ENCODE measurements at places on chromosomes 7 and 10. TPM values are rescaled to one million over a fixed set of nuclear protein-coding genes. Genes with fewer than 3 reads are reported as not detected.

Gene INMT
- 0.86 TPM for polyA plus RNA-seq

Gene NPFFR1
- 0.27 TPM for polyA plus RNA-seq

Gene MUC12
- polyA plus RNA-seq: 0.02 TPM

Gene DOCK1
- 64.8 TPM for polyA plus RNA-seq

DNA sequence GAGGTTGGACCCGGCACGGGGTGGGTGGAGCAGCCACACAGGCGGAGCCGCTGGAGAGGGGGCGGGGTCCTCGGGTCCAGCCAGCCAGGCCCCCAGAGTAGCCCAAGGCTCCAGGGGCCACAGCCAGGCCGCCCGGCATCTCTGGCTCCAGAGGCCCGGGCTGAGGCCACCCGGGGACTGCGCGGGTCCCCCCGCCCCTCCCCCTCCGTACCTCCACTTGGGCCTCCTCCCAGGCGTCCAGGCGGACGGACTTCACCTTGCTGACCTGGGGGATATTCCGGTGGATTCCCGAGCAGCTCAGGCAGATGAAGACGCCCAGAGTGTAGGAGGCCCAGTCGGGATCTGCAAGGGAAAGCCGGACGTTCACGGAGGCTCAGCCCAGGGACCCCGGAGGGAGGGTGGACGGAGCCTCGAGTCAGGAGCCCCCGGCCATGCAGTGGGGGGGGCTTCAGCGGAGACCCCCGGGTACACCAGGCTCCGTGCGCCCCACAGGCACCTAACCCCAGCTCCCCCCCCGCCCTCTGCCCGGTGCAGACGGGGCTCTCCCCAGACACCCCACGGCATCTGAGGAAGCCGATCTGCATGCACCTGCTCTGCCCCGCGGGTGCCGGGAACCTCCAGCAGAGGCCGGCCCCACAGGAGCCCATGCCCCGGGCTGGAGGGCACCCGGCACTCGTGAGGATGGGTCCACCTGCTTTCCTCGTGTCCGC is 19.2 kb downstream of the ADAP1 start:
- DNase-seq: no peak

DNA sequence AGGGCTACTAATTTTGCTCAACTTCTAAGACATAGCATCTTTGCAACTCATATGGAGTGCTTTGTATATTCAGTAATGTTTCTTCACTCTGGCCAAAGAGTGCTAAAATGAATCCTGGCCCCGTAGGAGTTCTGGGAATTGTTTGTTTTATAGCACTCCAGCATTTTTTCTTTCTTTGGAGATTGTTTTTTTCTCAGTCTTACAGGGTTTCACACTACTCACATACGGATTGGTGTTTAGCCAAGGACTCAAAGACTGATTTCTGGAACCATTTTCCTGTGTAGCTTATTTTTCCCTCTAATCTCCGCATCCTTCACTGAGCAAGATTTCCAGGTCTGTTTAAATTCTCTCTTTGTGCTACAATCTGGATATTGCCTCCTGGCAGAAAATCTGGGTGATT is 6.4 kb downstream of the TAS2R41 start:
- no peak for DNase-seq

- no peak for DNase-seq
These were observed 22.6 kb downstream of the ENKUR start for GRCh38 chr10:24993237-24993958.

DNA sequence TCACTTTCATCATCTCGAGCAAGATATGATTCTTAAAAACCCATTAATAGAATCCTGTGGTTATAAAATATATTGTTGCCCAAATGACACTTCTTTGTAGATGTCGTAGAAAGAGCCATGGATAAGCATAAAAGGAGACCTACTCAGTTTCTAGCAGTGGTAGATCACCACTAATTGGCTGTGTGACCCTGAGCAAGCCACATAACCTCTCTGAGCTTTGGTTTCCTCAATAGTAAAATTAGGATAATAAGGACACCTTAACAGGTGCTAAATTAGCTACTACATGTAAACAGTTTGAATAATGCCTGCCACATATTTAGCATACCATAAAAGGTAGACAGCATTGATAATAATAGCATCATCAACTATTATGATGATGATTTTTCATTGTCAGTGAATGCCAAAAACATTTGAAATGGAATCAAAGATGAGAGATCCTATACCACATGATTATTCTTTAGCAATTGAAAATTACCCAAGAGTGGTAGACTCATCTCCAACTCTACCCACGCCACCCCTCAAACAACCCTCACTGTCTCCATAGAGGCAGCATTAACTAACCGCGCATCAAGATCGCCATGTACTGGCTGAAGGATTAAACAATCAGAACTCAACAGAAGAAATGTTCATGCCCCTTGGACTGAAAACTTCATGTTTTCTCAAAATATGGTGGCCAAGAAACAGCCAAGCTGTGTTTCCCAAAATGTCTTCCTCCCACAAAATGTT is 45.8 kb downstream of the CHST15 start:
- no peak for DNase-seq

DNA sequence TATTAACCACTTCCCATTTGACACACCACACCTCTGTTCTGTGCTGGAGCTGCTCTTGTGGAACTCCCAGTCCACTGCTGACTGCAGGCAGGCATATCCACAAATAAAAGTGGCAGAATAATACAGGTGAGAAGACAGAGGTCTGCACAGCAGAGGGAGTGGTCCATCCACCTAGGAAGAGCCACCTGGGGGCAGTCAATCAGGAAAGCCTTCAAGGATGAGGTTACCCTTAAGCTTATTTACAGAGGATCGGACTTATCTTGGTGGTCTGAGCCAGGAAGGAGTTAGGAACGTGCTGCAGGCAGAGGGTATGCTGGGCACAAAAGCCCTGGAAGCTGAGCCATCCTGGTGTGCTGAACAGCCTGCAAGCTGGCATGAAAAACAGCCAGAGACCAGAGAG is 78.7 kb downstream of the FRMPD2 start:
- DNase-seq: no peak

DNA sequence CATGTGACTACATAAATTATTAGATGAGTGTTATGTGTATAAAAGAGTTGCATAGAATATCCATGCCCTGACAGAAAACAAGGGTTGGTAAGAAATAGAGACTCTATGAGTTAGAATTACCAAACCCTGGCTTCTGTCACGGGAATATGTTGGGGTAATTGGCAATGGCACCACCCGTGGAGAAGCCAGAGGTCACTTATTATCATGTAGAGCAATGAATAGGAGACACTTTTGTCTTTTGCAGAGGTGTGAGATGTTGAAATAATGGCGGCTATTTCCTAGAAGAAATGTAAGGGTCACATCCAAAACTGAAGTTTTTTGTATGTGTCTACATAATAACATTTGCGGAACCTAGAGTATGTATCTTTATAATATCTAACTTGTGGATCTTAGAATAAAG is 35.3 kb downstream of the ABCB5 start:
- no peak for DNase-seq

DNA sequence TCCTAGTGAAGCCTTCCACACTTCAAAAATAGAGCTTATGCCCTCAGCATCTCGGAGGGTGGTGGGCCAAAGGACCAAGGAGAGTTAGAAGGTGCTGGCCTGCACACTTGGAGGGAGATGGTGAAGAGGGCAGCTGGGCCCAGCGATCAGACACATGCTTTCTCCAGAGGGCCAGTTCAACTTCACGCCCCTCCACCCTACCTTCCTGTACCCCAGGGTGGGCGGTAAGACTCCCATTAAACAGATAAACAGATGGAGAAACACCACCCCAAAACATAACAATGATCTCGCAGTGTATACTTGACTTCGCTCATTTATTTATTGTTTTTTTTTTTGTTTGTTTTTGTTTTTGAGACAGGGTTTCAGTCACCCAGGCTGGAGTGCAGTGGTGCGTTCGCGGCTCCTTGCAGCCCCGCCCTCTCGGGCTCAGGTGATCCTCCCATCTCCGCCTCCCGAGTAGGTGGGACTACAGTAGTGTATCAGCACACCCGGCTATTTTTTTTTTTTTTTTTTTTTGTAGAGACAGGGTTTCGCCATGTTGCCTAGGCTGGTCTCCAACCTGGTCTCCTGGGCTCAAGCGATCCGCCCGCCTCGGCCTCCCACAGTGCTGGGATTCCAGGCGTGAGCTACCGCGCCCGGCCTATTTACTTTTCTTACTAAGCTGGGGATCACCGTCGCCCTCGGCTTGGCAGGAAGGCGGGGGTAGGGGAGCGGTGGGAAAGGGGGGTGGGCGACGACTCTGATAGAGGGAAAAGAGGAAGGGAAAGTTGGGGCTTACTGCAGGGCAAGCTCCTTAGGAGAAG is 1.8 kb downstream of the C10orf95 start:
- DNase-seq: peak; percentile 59

- DNase-seq: no peak
These were observed 34.4 kb upstream of the YAE1 start for GRCh38 chr7:39531818-39532217.

- DNase-seq: peak; percentile 33
These were observed 295.5 kb downstream of the AHR start for GRCh38 chr7:17593819-17594419.
